ENCODE measurements at places on chromosomes 5 and 9.

DNA sequence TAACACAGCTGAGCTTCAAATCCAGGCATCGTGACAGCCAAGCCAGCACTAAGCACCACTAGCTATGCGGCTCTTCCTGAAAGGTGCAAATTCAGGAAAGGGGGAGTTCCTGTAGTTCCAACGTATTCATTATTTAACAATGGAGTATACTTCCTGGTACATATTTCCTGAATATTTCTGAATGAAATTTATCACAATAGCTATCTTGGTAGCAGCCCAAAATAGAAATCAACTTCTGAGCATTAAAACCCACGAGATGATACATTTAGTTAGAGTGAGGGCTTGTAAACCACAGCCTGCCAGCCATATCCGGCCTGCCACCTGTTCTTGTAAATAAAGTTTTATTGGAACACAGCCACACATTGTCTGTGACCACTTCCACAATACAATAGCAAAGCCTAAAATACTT is 109.7 kb upstream of the RETREG1 start:
- no peak for DNase-seq

DNA sequence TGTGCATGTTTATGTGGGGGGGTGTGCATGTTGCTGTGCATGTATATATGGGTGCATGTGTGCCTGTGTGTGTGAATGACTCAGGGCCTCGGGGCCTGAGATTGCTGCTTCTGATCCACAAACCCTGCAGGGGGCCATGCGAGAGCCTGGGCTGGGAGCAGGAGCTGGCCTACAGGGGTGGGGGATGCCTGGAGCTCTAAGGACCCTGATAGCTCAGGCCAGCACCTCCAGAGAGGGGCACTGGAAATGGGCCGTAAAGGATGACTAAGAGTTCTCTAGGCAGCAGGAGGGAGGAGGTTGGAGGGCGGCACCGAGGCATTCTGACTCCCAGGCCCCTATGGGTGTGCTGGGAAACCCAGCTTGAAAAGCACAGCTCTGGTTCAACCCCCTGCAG is 6.9 kb upstream of the UBAC1 start:
- DNase-seq: no peak

- no peak for DNase-seq
Measured at GRCh38 chr5:28344836-28345433, 1306.5 kb upstream of the CDH9 start.

DNA sequence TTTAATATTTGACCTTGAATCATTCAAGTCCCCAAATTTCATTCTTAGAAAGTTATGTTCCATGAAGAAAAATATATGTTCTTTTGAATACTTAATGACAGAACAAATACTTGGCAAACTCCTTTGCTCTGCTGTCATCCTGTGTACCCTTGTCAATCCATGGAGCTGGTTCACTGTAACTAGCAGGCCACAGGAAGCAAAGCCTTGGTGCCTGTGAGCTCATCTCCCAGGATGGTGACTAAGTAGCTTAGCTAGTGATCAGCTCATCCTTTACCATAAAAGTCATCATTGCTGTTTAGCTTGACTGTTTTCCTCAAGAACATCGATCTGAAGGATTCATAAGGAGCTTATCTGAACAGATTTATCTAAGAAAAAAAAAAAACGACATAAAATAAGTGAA is 65.4 kb downstream of the WDR41 start:
- no peak for DNase-seq

DNA sequence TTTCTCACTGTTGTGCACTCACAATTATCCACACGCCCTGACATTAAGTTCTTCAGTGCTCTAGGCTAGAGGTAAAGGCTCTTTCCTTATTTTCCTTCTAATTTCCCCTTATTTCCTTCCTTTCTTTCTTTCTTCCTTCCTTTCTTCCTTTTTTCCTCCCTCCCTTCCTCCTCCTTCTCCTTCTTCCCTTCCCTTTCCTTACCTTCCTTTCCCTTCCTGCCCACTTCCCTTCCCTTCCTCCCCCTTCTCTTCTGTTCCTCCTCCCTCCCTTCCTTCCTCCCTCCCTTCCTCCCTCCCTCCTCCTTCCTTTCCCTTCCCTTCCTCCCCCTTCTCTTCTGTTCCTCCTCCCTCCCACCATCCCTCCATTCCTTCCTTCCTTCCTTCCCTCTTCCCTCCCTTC is 317.0 kb upstream of the IRX1 start:
- DNase-seq: no peak

All from brain (organoid and tissue), 16 donors.